ENCODE measurements at places on chromosomes 5 and 9.

DNA sequence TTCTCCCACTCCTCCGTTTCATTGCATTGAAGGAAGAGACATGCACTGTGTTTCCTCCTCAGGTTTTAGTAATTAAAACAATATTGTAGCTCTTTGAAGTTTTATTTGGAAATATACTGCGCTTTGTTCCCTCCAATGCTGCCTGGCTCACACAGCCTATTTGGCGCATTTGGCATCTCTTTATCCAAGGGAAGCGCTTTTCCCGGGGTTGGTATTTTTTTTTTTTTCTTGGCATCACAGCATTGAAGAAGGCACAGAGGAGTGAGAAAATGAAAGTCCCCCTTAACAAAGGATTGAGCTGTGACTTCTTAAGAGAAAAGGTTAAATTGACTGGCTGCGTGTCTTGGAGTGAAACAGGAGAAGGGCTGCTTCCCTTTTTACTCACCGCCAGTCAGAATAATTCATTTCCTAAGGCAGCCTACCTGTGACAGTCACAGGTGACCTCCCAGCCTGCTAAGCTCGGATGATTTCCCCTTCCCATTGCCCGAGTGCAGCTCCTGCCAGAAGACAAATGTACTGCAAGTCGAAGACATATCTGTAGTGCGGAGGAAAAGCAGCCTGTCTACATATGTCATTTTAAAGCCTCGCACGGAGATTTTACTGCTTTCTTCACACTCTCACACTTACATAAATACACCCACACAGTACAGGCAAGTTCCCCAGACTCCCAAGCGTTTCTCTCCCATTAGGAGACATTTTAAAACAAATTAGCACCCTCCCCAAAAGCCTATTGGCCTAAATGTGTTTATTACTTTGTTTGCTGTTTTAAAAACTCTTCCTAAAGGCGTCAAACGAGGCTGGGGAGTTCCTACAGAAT lies 665.5 kb upstream of the ZNF608 start:
- DNase-seq: no peak

DNA sequence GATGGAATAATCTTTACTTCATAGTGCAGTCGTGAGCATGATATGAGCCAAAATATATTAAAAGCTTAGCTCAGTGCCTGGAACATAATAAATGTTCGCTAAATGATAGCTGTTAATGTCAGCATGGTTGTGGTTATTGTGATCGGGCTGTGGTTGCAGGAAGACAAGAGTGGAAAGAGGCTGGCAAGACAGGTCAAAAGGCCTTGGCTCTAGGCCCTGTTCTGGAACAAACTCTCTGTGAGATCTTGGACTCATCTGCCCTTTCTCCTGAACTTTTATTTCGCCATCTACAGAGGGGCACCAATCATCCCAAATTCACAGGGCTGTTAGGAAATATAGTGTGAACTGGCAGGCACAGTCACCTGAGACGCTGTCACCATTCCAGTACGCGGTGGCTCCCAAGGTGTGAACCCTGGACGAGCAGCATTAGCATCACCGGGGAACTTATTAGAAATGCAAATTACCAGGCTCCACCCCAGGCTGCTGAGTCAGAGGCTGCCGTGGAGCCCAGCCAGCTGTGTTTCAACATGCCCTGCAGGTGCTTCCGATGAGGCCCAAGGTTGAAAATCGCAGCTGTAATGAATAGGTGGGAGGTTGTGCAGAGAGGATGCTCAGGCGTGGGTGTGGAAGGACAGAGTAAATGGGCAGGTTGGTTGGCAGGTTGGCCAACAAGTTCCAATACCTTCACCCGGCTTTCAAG lies 50.2 kb upstream of the SAP30L start:
- peak; percentile 71 for DNase-seq

DNA sequence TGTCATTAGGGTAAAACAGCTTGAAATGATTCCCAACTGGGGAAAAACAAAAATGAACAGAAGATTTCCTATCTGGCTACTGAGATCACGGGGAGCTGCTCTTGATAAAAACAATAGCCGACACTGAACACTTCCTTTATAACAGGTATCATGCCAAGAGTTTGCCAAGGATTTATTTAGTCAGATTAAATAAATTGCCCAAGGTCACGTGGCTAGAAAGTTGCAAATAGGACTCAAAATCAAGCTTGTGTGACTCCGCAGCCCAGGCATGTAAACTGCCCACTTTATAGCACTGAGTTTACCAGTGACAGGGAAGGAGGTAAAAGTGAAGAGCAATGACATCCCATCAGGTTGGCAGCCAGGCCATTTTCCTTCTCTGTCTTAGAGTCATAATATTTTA lies 120.7 kb upstream of the ZNF618 start:
- no peak for DNase-seq

DNA sequence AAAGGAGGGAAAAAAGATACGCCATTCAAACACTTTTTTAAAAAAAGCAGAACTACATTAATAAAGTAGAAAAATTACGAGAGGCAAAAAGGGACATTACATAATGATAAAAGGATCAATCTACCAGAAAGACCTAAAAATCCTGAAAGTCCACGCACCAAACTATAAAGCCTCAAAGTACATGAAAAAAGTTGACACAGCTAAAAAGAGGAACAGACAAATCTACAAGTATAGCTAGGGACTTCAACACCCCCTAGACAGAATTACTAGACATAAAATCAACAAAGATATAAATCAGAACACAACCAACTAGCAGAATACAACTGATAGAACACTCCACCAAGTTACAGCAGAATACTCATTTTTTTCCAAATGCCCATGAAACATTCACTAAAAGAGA lies 11.1 kb downstream of the CAMSAP1 start:
- no peak for DNase-seq

GRCh38 chr9:37035648-37036370 lies 1.7 kb upstream of the PAX5 start:
- DNase-seq: no peak

DNA sequence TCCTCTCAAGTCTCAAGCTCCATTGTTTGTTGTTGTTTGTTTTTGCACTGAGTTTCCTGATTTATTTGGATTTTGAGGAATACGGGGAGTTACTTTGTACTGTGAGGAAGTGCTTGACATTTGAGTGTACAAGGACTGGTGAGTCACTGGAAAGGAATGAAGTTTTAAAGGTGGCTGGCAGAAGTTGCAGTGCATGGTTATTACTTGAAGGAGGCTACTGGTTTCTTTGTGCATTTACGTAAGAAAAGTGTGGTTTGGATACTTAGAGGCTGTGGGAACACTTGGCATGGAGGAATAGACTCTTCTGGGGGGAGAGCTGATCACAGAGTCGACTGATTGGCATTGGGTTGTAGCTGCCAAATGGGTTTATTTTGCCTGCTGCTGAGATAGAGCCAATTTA lies 919.0 kb downstream of the TAF11L14 start:
- no peak for DNase-seq

DNA sequence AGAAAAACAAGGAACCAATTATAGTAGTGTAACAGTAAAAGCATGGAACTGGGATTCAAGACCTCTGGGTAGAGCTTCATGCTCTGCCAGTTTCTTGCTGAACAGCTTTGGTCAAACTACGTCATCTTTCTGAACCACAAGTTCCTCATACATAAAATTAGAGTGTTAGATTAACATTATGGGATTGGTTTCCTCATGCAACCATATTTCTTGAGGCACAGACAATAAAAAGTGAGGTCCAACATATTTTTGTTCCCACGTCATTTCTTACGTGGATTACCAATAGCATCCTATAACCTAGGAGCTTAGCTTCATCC lies 354.8 kb downstream of the TMEM232 start:
- no peak for DNase-seq

DNA sequence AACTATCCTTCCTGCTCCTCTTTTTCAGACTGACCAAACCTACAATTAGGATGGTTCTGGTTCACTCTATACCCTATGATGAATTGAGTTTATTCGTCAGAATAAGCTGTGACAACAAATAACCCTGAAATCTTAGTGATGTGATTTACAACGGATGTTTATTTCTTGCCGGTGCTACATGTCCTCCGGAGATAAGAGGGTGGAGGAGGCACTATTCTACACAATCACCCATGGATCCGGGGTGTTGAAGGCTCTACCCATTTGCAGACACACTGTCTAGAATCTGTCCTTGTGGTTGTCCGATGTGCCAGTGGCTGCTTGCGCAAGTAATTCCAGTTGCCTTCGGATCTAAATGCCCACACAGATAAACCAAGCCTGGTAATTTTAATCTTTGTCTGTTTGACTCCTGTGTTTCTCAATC lies 44.7 kb downstream of the CDC14B start:
- DNase-seq: no peak

DNA sequence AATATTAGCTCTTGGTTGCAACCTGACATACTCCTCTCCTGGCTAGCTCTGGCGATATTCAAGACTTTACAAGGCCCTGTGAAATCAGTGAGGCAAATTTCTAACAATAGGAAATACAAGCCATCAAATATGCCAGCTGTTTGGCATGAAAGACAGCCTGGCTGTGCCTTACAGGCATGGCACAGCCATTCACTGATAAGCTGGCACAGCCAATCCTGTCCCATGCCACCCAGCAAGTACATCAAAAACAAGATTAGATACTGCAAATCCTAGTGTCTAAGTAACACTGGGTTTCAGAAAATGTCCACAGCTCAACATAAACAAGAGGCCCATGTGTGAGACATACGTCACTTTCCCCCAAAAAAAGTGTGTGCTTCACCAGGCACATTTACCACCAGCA lies 1045.8 kb upstream of the DMAC1 start:
- DNase-seq: no peak

- DNase-seq: no peak
Measured at GRCh38 chr9:93235300-93235960, 51.5 kb downstream of the WNK2 start.

- DNase-seq: no peak
Measured at GRCh38 chr9:114176624-114177291, 21.4 kb downstream of the COL27A1 start.

DNA sequence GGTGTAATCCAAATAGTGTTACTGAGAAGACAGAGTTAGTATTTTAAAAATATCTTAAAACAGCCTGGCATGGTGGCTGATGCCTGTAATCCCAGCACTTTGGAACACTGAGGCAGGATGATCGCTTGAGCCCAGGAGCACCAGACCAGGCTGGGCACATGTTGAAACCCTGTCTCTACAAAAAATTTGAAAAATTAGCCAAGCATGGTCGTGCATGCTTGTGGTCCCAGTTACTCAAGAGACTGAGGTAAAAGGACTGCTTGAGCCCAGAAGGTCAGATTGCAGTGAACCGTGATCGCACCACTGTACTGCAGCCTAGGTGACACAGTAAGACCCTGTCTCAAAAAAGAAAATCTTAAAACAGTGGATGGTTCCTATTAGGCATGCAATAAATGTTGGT lies 12.4 kb downstream of the IFNA1 start:
- DNase-seq: no peak
